H1 (cell line): ENCODE measurements at places on chromosomes 12 and 14. TPM values are rescaled to one million over a fixed set of nuclear protein-coding genes. Genes with fewer than 3 reads are reported as not detected.

DNA sequence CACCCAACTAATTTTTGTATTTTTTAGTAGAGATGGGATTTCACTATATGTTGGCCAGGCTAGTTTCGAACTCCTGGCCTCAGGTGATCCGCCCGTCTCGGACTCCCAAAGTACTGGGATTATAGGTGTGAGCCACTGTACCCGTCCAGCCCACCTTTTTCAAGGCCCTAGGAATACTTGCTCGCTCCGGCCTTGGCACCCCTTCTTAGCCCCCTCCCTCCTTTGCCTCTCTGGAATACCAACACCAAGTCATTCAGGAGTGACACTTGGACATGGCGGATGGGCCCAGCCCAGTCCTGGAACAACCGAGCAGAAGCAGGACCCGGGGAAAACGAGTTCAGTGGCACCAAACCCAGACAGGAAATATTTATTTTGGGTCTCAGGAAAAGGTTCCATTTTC is 29.1 kb downstream of the PLEKHG3 start:
- DNase-seq, result no peak

DNA sequence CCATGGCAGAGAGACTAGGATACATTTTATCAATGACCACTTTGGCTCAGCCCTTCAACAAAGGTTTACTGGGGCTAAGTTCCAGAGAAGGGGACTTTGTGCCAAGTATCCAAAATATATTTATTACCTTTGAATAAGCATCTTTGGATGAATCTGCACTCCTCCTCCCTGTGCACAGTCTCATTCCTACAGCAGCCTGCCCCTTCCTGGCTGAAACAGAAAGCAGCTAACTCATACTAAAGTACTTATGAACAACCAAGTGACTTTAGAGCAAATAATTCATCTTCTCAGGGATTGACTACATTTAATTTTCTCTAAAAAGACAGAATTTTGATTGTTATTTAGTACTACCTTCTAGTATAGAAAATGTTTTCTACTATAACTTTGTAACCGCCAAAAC is 47.8 kb upstream of the ETV6 start:
- DNase-seq, result no peak

DNA sequence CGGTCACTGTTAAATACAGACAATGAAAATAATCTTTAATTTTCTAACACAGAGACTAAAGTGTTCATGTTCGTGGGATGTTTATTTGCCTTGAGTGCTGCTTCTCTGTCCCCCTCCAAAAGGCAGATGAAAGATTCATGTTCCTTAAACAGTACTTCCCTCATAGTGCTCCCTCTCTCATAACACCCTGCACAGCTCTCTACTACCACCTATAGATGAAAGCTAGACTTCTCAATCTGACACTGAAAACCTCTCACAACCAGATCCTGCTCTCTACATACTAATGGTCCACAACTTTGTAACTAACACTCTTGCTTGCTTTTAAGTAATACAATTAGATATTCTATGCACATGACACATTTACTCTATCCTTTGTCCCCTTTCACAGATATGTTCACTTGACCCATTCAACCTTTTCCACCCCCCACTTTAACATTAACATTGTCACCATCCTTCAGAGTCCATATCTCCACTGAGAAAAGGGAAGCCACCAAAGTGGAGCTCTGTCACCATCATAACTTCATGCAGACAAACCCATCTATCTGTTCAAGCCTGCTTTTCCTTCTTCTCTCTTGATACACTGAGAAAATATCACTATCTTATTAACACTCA is 266.4 kb upstream of the USP15 start:
- no peak for DNase-seq

GRCh38 chr12:19115285-19115684 is 14.2 kb upstream of the PLEKHA5 start:
- DNase-seq, result no peak

GRCh38 chr14:74517731-74518130 is 24.2 kb downstream of the ISCA2 start:
- no peak for DNase-seq

DNA sequence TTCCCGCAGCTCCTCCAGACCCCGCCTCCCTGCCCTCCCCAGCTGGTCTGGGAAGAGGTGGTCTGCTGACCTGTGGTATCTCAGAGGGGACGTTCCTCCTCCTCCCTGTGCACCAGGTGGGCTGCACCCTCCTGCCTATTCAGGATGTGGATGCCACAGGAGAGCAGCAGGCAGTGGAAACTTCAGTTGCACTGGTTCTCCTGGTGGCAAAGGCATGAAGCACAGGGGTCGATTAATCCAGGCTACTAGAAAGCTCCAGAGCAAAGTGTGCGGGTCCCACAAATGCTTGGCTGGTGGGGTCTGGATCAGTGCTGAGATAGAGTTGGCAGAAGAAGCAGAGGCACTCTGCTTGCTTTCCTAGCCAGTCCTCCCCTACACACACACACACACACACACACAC is 197.0 kb downstream of the SLC41A2 start:
- DNase-seq, result no peak

- DNase-seq, result no peak
Measured at GRCh38 chr12:22755629-22756028, 130.7 kb downstream of the ETNK1 start.

- no peak for DNase-seq
Measured at GRCh38 chr12:104656383-104656782, 199.6 kb downstream of the CHST11 start.

- DNase-seq, result no peak
Measured at GRCh38 chr14:100828031-100828769, 2.3 kb downstream of the MEG3 start.

- no peak for DNase-seq
Measured at GRCh38 chr12:14960548-14961465, 594 bp downstream of the ARHGDIB start.

DNA sequence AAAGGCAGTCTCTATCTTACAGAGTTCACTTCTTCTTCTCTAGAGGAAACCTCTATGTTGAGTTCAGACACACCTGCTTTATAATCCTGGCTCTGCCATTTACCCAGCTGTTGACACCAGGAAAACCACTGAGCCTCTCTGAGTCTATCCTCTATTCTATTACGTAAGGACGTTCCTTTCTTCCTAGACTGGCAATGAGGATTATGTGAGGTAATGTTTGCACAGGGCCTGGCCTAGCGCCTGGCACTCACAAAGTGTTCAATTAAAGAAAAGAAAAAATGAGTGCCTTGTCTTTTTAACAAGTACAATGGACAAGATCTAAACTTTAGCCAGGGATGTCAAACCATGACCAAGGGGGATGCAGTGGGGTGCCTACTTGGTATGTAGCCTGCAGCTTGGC is 641.9 kb upstream of the TBX3 start:
- DNase-seq, result no peak

DNA sequence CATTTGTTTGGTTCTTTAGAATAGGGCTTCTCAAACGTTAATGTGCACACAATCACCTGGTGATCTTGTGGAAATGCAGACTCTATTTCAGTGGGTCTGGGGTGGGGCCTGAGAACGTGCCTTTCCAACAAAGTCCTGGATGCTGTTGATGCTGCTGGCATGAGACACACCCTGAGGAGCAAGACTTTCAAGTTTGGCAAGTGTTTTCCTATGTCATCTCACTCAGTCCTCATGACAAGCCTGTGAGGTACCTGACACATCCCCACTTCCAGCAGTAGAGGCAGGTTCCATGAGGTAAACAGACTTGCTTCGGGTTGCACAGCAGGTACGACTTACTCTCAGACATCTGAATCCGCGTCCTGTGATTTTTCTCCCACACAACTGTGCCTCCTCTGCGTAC is 147.1 kb downstream of the MYRFL start:
- DNase-seq, result no peak

- no peak for DNase-seq
Measured at GRCh38 chr12:42865282-42865681, 275.7 kb upstream of the PRICKLE1 start.

- DNase-seq, result no peak
Measured at GRCh38 chr12:122276242-122276641, 9.9 kb upstream of the VPS33A start.

The PAX9 gene
- not detected in 2 replicates for total RNA-seq

The ASIC1 gene
- total RNA-seq, result 1.9 and 2.4 TPM in 2 replicates

The LRCOL1 gene
- not detected in 2 replicates for total RNA-seq

The DIO3 gene
- 0.19 TPM in 2 replicates for total RNA-seq

The ZCCHC8 gene
- 27.4 and 28.9 TPM in 2 replicates for total RNA-seq
